ENCODE measurements at places on chromosomes 5 and 9.

DNA sequence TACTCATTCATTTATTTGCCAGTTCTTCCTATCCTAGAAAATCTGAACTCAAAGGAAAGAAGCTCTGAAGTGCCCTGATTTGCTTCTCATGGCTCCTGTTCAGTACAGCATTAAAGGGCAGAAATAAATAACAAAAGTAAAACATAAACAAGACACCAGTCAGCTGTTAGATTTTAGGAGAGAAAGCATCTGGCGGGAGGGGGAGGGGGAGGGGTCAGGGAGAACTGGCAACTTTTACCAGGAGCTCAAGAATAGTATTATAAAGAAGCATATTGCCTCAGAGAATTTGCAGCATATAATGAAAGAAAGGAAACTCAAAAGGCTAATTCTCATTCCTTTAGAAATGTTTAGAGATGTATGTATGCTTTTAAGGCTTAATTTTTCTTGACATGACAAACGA lies 68.1 kb downstream of the SEMA6A start:
- DNase-seq = no peak

GRCh38 chr9:34493972-34494535 lies 28.7 kb downstream of the ENHO start:
- no peak for DNase-seq

- no peak for DNase-seq
Measured at GRCh38 chr5:159010661-159011442, 88.9 kb downstream of the EBF1 start.

GRCh38 chr9:326667-327066 lies 112.0 kb downstream of the DOCK8 start:
- DNase-seq = no peak

DNA sequence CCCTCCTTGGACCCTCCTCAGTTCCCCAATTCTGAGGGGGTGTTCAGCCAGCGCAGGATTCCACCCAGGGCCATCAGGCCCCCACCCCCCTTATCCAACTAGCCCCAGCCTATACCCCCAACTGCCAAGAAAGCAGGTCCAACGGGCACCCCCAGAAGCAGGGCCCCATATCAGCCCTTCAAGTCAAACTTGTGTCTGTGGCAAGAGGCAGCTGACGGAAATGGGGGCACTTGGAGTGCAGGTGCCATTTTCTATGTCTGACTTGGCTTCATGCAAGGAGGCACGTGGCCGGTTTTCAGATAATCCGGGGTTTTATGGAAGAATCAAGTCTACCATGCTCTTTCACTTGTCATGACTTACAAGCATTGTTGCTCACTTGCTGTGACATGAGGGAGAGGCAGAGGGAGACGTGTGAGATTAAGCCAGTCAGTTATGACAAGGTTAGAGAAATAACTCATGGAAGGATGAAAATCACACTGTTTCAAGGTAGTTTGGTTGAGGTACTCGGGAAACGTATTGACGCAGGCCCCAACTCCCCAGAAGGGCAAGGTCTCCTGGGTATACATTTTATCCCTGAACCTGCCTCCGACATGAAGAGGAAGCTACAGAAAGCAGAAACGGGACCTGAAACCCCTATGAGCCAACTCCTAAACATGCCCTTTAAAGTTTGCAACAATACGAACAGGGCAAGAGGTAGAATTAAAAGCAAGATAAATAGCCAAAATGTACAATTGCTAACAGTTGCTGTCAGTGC lies 26.5 kb upstream of the CLPTM1L start:
- DNase-seq = no peak

- no peak for DNase-seq
Measured at GRCh38 chr5:126435261-126435660, 12.1 kb downstream of the GRAMD2B start.

GRCh38 chr9:78622126-78622525 lies 325.2 kb downstream of the PSAT1 start:
- no peak for DNase-seq

GRCh38 chr5:11459716-11460115 lies 444.5 kb downstream of the CTNND2 start:
- no peak for DNase-seq

DNA sequence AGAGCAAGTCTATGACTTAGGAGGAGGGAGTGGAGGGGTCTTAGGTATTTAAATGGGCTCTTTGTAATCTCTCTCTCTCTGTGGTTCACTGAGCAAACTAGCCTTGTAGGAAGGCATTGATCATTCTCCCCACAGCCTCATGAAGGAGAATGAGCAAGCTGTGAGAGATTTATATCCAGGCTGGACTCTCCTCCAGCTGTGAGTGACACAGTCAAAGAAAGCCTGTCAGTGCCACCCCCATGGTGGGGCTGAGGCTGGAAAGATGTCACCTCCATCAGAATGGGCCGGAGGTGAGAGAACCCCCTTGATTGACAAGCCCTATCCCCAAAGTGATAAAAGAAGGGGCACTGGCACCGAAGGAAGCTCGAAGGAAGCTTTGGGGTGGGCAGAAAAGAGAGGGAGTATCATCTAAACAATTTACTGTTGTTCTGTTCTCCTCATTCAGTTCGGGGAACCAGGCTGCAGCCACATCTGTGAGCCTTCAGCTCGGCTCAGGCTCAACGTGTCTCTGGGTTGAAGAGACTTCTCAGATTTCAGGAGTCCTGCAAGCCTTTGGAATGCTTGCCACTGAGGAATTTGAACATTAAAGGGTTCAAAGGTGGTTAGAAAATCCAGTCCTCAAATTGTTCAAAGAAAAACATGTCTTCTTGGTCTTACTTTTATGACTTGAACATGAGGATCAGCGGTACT lies 538.2 kb upstream of the ZNF462 start:
- DNase-seq = no peak

GRCh38 chr5:103724271-103724670 lies 161.7 kb upstream of the NUDT12 start:
- no peak for DNase-seq

All from activated T-cell treated with anti-CD3 and anti-CD28 coated beads for 4 hours (primary cell).